ENCODE measurements at places on chromosomes 11 and 22.
A peak's percentile ranks its signal among the peaks of the same experiment; 100 is the strongest.

GRCh38 chr22:40176921-40177737 is 596 bp upstream of the TNRC6B start:
- peak; percentile 75 for DNase-seq

DNA sequence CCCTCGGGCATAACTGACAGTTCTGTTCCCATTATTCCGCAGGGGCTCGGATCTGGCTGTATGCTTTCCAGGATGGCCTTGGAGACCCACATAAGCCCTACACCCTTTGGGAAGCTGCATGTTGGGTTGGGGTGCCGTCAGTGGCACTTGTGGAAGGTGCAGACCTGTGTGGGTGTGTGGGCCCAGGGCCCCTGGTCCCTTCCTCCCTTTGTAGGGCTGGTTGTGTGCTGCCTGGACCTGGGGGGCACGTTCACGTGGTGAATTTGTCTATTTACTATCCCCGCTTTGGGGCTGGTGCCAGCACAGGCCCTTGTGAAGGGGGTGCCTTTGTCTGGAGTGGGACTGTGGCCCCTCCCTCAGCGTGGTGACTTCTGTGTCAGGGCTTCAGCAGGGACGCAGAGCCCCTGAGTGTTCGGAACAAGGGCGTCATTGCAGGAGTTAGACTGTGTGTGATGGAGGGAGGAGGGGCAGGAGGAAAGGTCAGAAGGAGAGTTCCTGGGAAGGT is 15.0 kb upstream of the PPP6R3 start:
- DNase-seq: no peak

DNA sequence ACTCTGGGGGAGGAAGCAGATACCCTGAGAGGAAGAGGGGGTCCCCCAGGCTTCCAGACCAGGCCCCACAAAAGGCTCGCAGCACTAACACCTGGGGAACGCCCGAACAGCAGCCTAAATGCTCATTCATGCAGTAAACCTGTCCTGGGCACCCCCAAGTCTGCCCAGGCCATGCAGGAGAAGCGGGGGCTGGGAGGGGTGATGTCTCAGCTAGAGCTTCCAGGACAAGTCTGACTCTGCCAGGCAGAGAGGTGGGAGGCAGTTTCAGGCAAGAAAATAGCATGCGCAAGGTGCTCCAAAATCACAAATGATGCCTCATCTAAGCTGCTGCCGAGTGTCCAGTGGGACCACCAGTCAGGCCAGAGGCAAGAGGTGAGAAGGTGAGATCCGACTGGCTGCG is 14.6 kb downstream of the CABP7 start:
- no peak for DNase-seq

- DNase-seq: no peak
Observed at GRCh38 chr11:128447233-128447632, 140.1 kb downstream of the ETS1 start.

DNA sequence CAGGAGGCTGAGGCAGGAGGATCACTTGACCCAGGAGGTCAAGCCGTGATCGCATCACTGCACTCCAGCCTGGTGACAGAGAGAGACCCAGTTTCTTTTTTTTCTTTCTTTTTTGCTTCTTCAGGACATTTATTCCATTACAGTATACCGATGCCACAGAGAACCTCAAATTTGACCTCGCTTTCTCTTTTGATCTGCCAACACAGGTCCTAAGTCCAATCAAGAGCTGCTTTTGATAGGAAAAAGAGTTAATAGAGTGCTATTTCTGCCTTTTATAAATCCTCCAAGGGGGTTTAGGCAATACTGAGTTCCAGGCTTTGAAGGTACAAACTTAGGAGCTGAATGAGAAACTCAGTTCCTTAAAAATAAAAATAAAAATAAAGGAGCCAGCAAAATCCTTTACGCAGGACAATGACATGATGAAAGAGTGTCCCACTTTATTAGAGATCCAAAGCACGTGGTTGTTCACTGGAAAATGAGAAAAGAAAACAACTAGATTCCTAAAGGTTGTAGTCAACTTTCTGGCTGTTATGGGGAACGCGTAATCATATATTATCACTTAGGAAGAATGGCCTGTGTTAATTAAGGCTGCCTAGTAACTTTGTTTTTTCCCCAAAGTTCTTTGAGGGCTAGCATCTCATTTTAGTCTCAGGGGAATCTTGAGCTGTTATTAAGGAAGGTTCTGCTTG is 27.2 kb downstream of the FADD start:
- no peak for DNase-seq

GRCh38 chr11:26753723-26754504 is 32.1 kb upstream of the SLC5A12 start:
- no peak for DNase-seq

GRCh38 chr22:46576556-46577367 is 39.3 kb upstream of the CELSR1 start:
- peak; percentile 40 for DNase-seq

- DNase-seq: no peak
Observed at GRCh38 chr11:111573821-111574249, 28.4 kb upstream of the SIK2 start.

DNA sequence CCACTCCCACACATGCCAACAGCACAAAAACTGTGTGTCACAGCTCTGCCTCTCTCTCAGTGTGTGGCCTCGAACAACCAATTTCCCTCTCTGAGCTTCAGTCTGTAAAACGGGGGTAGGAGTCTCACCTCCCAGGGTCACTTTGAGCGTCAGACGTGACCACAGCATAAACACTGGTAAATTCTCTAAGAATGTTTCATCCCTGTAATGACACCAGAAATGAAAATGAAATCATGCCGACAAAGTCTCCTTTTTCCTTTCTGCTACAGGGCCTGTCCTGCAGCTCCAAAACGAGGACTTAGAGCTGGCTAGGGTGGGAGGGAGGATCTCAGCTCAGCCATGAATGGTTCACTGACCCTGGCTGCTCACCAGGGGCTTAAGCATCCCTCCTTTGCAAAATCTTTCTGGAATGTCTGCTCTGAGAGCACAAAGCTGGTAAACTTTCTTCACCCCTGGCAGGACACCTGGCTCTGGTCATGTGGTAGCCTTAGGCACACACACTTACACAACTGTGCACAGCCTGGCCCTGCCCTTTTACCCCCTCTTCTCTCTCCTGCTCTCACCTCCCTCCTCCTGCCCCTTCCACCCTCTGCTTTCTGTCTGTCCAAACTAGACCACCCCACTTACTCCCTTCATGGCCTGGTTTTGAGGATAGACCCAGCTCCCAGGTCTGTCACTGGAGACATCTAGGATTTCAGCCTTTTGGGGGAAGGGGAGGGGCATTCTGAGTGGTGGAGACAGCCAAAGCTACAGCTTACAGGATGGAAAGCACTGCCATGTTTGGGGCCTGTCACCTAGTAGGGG is 12.3 kb upstream of the TSKU start:
- DNase-seq: no peak

- no peak for DNase-seq
Observed at GRCh38 chr11:32775908-32776307, 18.6 kb downstream of the CCDC73 start.

DNA sequence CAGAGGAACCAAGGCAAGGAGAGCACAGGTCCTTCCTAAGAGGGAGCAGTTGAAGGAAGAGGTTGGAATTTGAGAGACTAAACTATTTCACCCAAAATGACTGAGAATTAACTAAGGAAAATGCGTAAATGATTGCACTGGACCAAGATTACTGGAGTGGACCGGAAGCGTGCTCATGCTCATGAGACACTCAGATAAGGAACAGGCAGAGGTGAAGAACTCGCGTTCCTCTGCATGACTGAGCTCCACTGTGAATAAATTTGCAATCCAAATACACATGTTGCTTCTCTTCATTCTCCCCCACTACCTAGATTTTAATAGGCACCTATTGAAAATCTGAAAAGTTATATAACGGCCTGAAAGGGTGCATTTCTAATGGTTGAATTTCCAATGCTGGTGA is 207.0 kb downstream of the KIRREL3 start:
- no peak for DNase-seq

GRCh38 chr11:75668451-75669297 is at the start of gene MAP6:
TSS of gene MAP6 (minus strand) at chr11:75669038. CDS start at chr11:75668369, 669 bp downstream.
- no peak for DNase-seq

GRCh38 chr11:45233121-45233803 is 52.9 kb downstream of the SYT13 start:
- peak; percentile 48 for DNase-seq

GRCh38 chr11:64241491-64242374 is 838 bp downstream of the FKBP2 start:
- peak; percentile 100 for DNase-seq

- peak; percentile 51 for DNase-seq
Observed at GRCh38 chr11:123511037-123511870, 81.2 kb downstream of the GRAMD1B start.

GRCh38 chr11:102886999-102887398 is 12.2 kb upstream of the MMP12 start:
- no peak for DNase-seq

DNA sequence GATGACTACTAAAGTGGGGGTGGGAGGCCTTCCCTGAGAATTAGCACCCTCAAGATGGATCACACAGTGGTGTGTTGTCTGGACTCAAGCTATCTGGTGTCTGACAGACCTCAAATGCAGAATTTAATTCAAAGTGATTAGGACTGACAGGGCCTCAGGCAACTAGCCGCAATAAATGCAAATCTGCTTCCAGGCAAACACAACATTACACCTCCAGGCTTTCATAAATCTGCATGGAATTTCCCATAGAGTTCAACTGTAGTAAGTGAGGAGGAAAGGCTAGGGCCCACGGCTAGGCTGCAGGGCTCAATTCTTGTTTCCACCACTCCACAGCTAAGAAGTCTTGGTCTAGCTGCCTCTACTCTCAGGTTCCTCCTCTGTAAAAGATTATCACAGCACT is 331.4 kb downstream of the LARGE1 start:
- no peak for DNase-seq

GRCh38 chr11:19924311-19924710 is 211.7 kb downstream of the NAV2 start:
- DNase-seq: no peak

DNA sequence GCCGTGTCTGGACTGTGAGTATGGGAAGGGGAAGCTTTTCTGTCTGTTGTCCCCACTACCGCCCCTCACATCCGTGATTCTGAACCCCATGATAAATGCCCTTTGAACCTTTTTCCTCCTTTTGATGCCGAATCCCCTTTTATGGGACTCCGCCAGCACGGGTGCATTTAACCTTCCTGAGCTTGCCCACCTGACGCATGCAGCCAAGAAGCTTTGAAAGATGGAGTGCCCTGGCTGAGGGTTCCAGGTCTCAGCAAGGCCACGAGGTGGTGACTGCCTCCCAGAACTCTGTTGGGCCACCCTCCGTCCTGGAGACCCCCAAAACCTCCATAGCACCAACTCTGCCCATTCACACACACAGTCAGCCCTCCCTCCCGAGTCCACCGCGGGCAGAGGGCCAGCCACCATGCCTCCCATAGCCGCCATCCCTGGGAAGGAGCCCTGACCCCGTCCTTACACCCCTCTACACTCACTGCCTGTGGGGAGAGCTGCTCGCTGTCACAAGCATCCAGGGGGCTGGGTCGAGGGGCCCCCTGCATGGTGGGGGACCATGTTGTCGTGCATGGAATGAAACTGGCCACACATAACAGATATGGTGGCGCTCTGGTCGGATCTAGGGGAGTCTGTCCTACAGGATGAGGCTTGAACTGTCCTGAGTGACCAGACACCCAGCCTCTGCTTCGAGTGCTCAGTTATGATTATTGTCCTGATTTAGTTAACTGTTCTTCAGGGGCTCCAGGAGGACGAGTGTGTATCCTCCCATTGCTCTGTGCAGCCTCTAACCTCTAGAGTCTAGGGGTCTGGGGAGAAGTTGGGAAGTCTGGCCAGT is 822 bp upstream of the COMT start:
- no peak for DNase-seq

DNA sequence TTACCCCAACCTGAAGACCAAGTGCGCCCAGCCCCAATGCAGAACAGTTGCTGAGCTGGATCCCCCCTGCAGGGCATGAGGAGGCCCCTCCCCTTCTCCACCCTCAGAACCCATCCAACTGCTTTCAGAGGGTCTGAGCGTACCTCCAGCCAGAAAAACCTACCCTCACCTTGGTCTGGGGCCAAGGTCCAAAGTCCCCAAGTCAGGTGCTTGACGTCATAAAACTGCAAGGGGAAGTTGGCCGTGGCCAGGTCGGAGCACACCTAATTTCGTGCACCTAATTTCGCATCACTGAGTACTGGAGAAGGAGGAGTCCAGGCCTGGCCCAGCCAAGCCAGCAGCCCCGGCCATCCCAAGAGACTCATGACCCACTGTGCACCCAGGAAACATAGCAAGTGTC is 289.8 kb downstream of the CTTN start:
- no peak for DNase-seq

GRCh38 chr22:30439226-30439625 is 13.7 kb downstream of the MTFP1 start:
- no peak for DNase-seq

DNA sequence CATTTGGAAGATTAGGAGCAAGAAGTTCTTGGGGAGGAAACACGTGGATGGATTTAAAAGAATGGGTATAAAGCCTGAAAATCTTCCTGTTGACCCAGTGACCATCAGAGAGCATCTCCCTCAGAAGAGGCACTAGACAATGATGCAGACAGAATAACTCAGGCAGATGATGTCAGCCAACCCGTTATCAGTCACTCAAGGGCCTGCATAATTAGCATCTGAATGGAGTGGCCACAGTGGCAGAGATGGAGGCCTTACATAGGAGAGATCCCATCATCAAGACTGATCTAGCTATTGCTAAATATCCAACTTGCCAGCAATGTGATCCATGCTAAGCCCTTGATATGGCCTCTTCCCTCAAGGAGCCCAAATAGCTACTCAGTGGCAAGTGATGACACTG is 70.7 kb upstream of the CD82 start:
- no peak for DNase-seq

DNA sequence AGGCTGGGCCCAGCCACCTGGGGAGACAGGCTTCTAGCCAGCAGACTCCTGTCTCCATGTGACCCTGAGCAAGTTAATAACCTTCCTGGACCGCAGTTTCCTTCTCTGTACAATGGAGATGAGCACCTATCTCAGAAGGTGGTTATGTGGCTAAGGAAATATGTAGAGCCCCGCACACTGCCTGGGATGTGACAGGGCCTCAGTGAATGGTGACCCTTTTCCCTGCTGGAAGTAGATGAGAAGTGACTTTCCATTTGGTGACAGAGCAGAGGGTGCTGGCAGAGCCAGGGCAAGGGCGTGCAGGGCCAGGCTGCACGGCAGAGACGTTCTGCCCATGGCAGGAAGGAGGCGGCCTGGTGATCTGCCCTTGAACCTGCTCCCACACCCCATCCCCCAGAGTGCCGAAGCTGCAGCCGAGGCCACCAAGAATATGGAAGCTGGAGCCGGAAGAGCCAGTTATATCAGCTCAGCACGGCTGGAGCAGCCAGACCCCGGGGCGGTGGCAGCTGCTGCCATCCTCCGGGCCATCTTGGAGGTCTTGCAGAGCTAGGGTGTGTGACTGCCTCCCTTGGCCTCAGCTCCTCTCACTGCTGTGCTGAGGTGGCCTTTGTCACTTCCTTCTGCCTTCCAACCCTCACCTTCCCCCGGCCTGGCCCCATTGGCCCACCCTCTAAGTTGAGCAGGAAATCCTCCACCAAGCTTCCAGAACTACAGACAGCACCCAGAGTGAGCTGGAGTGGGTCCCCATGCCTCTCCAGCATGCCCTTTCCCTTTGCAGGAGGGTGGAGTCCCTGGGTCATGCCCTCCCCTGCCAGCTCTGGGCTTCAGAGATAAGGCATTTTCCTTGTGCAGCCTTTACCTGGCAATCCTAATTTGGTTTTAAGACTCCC is 13.2 kb downstream of the TKFC start:
- DNase-seq: no peak

- no peak for DNase-seq
Observed at GRCh38 chr11:61691380-61692156, 11.4 kb downstream of the DAGLA start.

- DNase-seq: no peak
Observed at GRCh38 chr11:43517518-43517917, 158.8 kb downstream of the TTC17 start.
